ENCODE measurements at places on chromosomes 5 and 9. TPM values are rescaled to one million over a fixed set of nuclear protein-coding genes. Genes with fewer than 3 reads are reported as not detected.
A peak's percentile ranks its signal among the peaks of the same experiment; 100 is the strongest.

GRCh38 chr5:53331463-53331862 is 149.0 kb upstream of the FST start:
- no peak for DNase-seq

GRCh38 chr9:2145746-2146145 is 130.6 kb downstream of the SMARCA2 start:
- no peak for DNase-seq

GRCh38 chr5:1831677-1832313 is 30.6 kb downstream of the NDUFS6 start:
- DNase-seq, result no peak

GRCh38 chr9:122143876-122144405 is 15.6 kb downstream of the NDUFA8 start:
- no peak for DNase-seq

DNA sequence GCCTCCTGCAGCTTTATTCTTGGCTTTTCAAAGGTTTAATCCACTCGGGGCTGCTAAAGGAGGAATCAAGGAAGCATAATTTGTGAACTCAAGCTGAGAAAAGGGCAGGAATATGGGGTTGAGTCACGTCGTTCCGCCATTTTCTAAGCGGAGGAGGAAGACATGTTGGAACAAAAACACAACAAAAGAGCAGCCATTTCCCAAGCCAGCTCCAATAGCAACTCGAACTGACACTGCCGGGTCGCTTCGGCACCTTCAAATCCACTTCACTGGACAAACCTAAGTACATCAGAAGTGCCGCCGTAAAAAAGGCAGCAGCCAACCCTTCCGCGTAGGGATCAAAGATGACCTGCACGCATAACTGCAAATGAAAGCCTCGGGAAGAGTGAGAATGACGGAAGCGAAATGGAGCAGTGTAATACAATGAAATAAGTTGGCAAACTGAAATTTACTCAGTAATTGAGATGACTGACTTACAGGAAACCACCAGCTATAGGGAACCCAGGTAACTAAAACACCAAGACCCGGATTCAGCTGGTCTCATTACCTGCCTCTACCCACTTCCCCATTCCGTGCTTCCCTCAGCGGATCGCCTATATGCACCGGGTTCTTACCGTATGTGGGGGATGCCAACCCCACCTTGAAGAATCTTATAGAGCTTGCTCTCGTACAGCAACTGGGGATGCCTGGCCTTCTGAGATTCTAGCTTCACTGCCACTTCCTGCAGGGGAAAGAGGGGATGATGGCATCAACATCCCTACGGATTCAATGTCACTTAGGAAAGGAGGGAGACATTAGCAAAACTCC is 1.6 kb downstream of the CSNK1A1 start:
- peak; percentile 64 for DNase-seq

- DNase-seq, result no peak
Observed at GRCh38 chr9:115386963-115387770, 269.2 kb upstream of the TNC start.

- peak; percentile 11 for DNase-seq
Observed at GRCh38 chr9:101536938-101537337, 3.3 kb downstream of the RNF20 start.

- no peak for DNase-seq
Observed at GRCh38 chr9:116051528-116051927, 102.1 kb upstream of the PAPPA start.

DNA sequence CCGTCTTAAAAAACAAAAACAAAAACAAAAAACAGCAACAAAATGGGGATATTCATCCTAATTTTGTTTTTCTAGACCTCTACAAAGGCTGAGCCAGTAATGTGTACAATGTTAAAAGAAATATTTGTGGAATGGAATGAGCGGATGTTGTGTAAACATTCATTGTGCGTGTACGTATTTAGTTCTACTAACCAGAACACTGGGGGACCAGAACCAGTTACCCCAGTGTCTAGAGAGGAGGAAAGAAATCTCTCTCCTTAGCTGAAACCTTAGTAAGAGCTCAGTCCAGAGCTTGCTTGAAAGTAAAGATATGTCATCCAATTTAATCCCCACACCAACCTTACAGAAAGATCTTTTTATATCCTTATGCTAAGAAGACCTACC is 106.7 kb upstream of the CPEB4 start:
- DNase-seq, result peak; percentile 24

DNA sequence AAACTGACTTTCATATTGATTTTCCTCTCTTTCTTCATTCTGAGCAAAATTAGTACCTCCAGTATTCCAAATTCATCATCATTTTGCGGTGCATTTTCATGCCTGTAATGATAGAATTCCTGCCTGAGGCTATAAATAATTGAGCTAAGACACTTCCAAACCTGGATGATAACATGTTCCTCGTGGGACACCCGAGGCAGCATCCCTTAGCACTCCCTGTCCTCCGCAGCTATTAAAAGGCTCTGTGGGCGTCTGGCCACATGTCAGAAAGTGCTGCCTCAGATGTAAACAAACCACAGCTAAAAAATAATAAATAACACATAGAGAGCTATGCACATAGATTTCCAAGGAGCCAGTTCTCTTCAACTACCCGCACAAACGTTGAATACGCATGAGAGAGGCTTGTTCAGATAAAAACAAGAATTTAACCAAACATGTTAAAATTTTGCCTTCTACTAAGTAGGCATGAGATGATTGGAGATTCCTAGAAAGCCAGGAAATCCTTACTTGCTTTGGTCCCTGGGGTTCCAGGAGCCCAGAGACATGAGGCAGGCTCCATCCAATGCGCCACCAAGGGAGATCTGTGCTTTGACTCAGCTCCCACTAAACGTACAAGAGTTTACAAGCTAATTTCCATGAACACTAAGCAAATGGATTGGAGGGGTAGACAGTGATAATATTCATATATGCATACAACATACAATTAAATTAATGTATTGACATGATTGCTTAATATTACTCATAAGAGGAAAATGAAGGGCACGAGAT is 82.7 kb downstream of the SHC3 start:
- DNase-seq, result no peak

- no peak for DNase-seq
Observed at GRCh38 chr5:177319913-177320588, 8.4 kb upstream of the MXD3 start.

DNA sequence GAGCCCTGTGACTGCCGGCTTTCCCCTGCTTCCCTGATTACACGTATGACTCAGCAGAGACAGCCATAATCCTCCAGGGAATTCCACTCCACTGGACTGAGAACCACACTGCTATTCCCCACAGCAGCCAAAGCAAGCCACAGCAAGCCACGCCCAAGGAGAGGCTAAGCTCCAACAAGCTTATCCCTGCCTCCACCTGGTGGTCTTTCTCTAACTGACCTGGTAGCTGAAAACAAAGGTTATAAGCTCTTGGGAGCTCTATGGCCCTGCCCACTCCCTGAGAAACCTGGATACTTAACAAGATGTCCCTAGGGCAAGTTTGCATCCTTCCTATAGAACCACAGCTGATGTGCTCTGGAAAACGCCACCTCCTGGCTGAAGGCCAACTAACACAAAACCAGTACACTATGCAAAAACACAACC is 613.7 kb upstream of the CDH18 start:
- DNase-seq, result peak; percentile 33

DNA sequence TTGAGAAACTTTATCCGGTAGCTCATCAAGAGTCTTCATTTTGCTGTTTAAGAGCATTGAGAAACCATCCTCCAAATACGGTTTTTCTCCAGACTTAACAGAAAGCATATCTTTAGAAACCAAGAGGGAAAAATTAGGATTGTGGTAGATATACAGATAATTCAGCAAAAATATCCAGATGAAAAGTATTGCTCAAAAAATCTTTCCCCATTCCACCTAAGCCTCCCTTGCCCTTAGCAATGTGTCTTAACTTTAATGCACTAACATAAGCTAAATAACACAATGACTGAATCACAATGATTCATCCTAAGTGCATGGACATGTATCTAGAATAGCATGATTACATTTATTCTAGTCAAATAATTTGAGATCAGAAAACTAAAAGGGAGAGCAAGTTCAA is 130.3 kb upstream of the TARS1 start:
- DNase-seq, result no peak

GRCh38 chr9:101516655-101517054 is 17.0 kb upstream of the RNF20 start:
- no peak for DNase-seq

DNA sequence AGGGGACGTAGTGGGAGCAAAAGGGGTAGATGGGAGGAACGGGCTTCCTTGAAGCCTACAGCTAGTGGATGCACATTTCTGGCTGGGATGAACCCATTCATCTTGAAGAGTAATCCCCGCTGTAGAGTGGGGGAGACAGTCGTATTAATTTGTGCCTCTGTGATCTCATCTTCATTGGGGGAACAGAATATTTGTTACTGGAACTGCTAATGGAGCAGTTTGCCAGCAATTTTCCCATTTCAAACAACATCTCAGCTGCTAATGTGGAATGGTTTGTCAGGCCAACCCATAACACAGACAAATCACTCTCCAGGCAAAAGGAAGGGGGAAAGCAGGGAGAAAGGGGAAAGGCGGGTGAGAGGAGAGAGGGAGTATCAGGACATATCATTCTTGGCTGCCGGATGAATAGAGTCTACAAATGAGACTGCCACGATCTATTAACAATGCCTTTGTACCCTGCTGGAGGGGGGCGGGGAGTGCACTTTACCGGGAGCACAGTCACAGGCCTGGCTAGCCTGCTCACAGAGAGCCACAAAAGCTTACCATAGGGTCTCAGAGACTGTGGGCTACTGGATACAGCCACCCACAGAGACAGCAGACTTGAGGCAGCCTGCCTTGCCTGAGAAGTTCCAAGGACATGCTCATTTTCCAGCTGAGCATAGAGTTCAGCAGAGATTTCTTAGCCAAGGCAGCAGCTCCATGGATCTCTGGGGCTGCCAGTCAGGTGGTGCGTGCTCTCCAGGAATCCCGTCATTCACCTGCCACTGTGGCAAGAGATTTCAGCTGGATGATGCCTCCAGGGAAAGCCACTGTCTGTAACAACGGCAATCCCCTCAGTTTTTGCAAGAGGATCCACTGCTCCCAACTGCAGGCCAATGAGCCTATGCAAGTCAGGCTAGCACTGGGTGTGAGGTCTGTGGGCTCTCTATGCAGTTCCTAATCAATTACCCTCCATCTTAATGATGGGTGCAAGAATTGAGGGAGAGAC is 217.7 kb upstream of the PANK3 start:
- no peak for DNase-seq

- DNase-seq, result peak; percentile 66
Observed at GRCh38 chr9:113309204-113309813, 6.1 kb upstream of the RNF183 start.

GNG10 gene
- 8.6 TPM for total RNA-seq

GTF3C5 gene
- total RNA-seq, result 159 TPM

PCDHGB4 gene
- not detected for total RNA-seq

TLR4 gene
- total RNA-seq, result 4.3 TPM

Data from HT-29 (cell line).